Urinary bladder (tissue), 4 donors: ENCODE measurements at places on chromosomes 6 and 20. TPM values are rescaled to one million over a fixed set of nuclear protein-coding genes. Genes with fewer than 3 reads are reported as not detected.

The MBOAT1 gene
- polyA plus RNA-seq = 9.2 TPM

The TNFRSF6B gene
- 35.6 TPM for polyA plus RNA-seq

The DZANK1 gene
- 1.7 TPM for polyA plus RNA-seq

The TRIM10 gene
- not detected for polyA plus RNA-seq

The MDFI gene
- polyA plus RNA-seq = 20.6 TPM

The TMEM217 gene
- polyA plus RNA-seq = 0.24 TPM
